ENCODE measurements at places on chromosomes 7 and 10.
A peak's percentile ranks its signal among the peaks of the same experiment; 100 is the strongest.

DNA sequence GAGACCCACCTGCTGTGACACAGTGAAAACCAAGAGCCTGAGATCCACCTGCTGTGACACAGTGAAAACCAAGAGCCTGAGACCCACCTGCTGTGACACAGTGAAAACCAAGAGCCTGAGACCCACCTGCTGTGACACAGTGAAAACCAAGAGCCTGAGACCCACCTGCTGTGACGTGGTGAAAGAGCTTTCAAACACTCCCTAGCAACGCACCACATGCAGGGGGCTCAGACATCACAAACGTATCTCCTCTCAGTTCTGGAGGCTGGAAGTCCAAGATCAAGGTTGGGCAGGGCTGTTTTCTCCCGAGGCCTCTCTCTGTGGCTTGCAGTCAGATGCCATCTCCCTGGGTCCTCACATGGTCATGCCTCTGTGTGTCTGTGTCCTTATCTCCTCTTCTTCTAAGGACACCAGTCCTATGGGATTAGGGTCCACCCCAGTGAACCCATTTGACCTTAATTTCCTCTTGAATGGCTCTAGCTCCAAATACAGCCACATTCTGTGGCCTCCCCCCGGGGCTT is 43.8 kb downstream of the INSIG1 start:
- no peaks in the 10 kb centered on the region for H3K4me1 ChIP-seq
- no peak overlapping the region for H3K27ac ChIP-seq
- no peak overlapping the region for H3K4me3 ChIP-seq
- DNase-seq = no peak

DNA sequence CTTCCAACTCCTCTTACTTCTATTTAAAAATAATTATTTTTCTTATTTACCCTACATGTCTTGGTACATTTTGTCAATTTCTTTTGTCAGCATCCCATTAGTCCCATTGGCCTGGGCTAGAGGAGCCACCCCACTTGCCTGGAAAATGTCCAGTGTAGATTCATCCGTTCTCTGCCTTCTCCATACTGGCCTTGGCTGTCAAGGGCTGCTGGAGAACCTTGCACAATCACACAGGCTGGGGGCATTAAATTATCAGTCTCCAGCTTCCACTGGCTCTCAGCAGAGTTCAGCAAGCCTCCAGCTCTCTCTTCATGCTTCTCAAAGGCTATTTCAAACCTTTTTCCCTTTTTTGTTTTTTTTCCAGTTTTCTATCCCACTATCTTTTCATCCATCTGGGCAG is 13.8 kb upstream of the ZCCHC24 start:
- H3K4me1 ChIP-seq = no peaks in the 10 kb centered on the region
- H3K4me3 ChIP-seq = no peak overlapping the region
- DNase-seq = no peak
- H3K27ac ChIP-seq = no peak overlapping the region

GRCh38 chr7:17501441-17502212 is 203.2 kb downstream of the AHR start:
- H3K4me3 ChIP-seq = no peak overlapping the region
- no peak overlapping the region for H3K27ac ChIP-seq
- H3K27me3 ChIP-seq = no peaks in the 10 kb centered on the region
- H3K4me1 ChIP-seq = peaks cover 8% of the 10 kb centered on the region
- no peak for DNase-seq

DNA sequence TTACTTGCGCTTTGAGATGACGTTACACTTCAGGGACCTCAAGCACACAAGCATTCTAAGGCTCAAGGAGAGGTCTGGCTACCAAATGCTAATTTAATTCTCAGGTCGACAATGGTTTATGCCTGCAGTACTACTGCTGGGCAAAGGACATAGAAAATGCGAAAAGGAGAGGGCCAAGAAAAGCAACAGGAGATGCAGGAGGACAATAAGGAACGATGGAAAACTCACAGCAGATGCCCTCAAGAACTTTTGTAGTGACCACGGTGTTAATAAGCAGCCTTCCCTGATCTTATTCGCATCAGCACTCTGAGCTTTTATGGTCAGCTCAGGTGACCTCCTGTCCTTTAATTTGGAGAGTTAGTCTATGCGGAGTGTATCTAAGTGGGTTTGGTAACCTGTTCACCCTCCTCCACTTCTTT is 146.3 kb downstream of the GPR85 start:
- H3K27me3 ChIP-seq = no peaks in the 10 kb centered on the region
- DNase-seq = no peak
- no peaks in the 10 kb centered on the region for H3K4me1 ChIP-seq
- peak overlapping the region; percentile 77 for H3K27ac ChIP-seq
- H3K4me3 ChIP-seq = peak overlapping the region; percentile 86

- peaks cover 3% of the 10 kb centered on the region for H3K4me1 ChIP-seq
- no peaks in the 10 kb centered on the region for H3K27me3 ChIP-seq
- no peak overlapping the region for H3K27ac ChIP-seq
- no peaks in the 10 kb centered on the region for H3K36me3 ChIP-seq
Measured at GRCh38 chr10:128744811-128745305, 618.6 kb upstream of the MKI67 start.

GRCh38 chr10:78563314-78563713 is 505.5 kb upstream of the ZMIZ1 start:
- H3K27ac ChIP-seq = no peak overlapping the region
- H3K4me1 ChIP-seq = peaks cover 5% of the 10 kb centered on the region
- H3K27me3 ChIP-seq = no peaks in the 10 kb centered on the region
- no peak overlapping the region for H3K4me3 ChIP-seq
- no peak for DNase-seq

DNA sequence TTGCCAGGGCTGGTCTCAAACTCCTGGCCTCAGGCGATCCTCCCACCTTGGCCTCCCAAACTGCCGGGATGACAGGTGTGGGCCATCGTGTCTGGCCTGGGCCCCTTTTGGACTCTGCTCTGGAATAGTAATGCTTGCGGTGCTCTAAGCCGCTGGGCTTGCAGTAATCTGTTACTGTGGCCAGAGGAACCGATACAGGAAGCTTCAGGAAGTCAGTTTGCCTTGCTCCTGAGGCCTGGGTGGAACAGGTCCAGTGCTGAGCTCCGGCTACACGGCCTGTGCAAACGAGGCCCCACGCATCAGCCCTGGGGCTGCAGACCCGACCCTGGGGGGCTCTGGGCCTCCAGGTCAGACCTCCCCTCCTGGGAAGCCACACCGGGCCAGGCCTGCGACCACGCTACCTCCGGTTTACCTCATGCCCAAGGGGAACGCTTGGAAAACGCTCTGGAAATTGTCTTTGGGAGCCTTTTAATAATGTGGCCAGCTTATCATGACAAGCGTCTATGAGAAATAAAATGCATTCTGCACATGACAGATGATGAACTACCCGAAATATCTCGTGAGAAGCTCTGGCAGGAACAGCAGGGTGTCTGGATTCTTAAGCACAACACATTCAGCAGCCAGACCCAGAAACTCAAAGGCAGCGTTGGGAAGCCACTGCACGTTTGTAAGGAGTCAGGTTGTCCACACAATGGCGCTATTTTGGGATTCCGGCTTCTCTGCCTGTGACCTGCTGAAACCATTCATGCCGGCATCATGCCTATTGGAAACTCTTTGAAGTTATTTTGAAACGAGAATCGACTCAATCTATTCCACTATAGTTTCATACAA is 10.1 kb upstream of the ADAP1 start:
- peak; percentile 66 for DNase-seq
- no peaks in the 10 kb centered on the region for H3K27me3 ChIP-seq
- H3K27ac ChIP-seq = no peak overlapping the region
- H3K36me3 ChIP-seq = peaks cover 24% of the 10 kb centered on the region
- no peaks in the 10 kb centered on the region for H3K4me1 ChIP-seq
- H3K4me3 ChIP-seq = no peak overlapping the region

- peaks cover 11% of the 10 kb centered on the region for H3K36me3 ChIP-seq
- no peak overlapping the region for H3K27ac ChIP-seq
- no peaks in the 10 kb centered on the region for H3K4me1 ChIP-seq
- H3K4me3 ChIP-seq = no peak overlapping the region
- no peak for DNase-seq
Measured at GRCh38 chr10:75019370-75019769, 92.1 kb upstream of the SAMD8 start.

- no peak overlapping the region for H3K27ac ChIP-seq
- no peaks in the 10 kb centered on the region for H3K27me3 ChIP-seq
- no peaks in the 10 kb centered on the region for H3K4me1 ChIP-seq
- no peak for DNase-seq
Measured at GRCh38 chr10:82211346-82211745, 336.4 kb downstream of the NRG3 start.

DNA sequence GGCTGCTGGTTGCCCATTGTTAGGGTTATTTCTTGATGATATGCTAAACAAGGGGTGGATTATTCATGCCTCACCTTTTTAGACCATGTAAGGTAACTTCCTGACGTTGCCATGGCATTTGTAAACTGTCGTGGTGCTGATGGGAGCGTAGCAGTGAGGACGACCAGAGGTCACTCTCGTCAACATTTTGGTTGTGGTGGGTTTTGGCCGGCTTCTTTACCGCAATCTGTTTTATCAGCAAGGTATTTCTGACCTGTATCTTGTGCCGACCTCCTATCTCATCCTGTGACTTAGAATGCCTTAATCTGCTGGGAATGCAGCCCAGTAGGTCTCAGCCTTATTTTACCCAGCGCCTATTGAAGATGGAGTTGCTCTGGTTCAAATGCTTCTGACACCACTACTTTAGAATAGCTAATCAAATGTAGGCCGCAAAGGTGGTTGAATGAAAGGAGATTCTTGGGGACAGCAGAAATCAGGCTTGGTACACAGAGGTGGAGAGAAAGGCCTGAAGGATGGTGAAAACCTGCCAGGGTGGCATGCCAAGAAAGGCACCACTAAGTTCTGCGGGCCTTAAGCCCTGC is 17.9 kb upstream of the SMO start:
- peak overlapping the region; percentile 75 for H3K4me3 ChIP-seq
- H3K36me3 ChIP-seq = peaks cover 4% of the 10 kb centered on the region
- peaks cover 5% of the 10 kb centered on the region for H3K4me1 ChIP-seq
- H3K27me3 ChIP-seq = no peaks in the 10 kb centered on the region

GRCh38 chr7:69738396-69738951 is 140.2 kb downstream of the AUTS2 start:
- H3K4me1 ChIP-seq = peaks cover 8% of the 10 kb centered on the region
- H3K36me3 ChIP-seq = no peaks in the 10 kb centered on the region
- H3K27ac ChIP-seq = no peak overlapping the region
- no peaks in the 10 kb centered on the region for H3K27me3 ChIP-seq

DNA sequence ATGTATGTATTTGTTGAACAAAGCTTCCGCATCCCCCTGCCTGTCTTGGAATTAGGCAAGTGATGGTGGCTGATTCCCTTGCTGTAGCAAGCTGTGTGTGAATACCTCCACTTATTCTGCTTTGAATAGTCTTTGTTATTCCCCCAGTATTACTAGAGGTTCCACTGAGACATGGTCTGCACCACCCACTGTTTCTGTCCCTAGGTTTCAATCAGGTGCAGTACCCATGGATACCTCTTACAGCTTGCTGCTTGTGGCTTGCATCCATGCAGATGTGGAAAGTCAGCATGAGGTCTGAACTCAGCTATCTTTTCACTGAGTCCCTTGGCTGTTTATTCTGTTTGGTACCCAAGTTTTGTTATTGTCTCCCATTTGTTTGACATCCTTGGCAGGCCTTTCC is 447.4 kb downstream of the GRM8 start:
- H3K4me1 ChIP-seq = no peaks in the 10 kb centered on the region
- H3K27ac ChIP-seq = no peak overlapping the region
- DNase-seq = peak; percentile 31
- no peak overlapping the region for H3K4me3 ChIP-seq
- H3K36me3 ChIP-seq = peaks cover 8% of the 10 kb centered on the region
- H3K27me3 ChIP-seq = no peaks in the 10 kb centered on the region

All from H9 (cell line).